LoVo (cell line): ENCODE measurements at places on chromosomes 7 and 10.

DNA sequence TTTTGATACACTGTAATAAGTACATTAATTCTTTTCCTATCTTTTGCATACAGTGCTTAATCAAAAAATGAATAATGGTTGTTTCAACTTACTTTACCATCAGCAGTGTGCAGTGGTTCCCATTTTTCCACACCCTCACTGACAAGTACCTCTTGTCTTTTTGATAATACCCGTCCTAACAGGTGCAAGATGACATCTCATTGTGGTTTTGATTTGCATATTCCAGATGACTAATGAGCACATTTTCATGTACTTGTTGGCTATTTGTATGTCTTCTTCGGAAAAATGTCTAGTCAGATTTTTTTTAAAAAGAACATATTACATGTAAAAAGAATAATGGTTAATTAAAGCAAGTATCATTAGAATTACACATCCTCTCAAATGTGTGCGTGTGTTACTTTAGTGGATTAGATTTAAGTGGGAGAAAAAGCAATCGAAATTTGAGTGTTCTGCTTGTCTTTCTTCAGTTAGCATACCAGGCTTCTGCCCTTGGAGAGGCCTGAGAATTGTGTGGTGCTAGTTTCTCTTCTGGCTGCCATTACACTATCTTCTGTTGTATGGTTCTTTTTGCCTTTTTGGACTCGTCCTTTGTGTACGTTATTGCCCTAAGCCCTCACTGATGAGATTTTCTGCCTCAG lies 291.2 kb downstream of the AUTS2 start:
- DNase-seq: no peak

- DNase-seq: no peak
These were observed 83.1 kb downstream of the FAS start for GRCh38 chr10:89073719-89074118.

DNA sequence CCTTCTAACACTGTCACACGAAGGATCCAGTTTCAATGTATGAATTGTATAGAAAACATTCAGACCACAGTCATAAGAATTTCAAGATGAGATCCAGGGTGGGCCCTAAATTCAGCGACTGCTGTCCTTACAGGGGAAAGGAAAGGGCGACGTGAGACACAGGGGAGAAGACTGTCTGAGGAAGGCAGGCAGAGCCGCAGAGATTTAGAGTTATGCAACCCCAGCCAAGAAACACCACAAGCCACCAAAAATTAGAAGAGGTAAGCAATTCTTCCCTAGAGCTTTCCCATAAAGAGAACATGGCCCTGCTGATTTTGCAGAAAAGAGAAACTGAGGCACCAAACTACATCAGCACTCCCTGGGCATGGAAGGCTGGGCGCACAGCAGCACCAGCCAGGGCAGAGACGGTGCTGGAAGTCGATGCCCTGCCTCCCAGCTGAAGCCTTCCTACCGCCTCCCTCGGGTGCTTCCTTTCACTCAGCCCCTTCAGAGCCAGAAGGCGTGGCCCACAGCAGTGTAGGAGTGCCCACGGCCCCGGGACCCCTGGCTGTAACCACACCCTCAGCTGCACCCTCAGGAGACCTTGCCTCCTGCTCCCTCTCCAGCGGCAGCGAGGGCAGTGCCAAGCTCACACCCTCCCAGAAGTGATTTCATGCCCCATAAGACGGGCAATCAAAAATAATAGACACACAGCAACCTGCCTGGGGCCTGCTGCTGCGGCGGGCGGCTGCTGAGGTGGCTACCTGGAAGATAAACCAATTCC lies 81.0 kb upstream of the LRRC4 start:
- DNase-seq: no peak

DNA sequence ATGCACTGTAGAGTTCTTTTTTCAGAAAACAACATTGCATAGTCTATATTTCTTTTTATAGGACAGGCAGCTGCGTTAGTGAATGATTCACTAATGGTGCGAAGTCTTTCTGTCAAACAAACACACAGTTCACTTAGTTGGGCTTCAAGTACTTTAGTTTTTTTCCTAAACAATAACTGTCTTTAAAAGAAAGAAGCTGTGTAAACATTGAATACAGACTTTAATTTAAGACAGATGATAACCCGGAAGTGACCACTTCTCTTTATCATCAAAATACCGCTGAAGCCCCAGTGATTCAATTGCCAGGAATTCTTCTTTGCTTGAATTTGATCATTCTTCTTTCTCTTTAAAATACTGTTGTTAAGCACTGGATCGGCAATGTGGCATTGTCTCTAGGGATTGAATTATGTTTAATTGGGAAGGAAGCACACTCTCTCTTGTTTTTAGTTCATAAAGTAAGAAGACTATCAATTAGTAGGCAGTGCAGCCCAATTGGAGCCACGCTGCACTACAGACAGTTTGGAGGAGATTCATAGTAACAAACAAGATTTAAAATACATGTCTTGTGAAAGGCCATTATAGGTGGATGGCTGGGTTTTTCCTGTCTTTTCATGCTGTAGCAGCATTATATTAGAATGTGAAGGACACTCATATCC lies 30.4 kb downstream of the CNTNAP2 start:
- no peak for DNase-seq

- DNase-seq: no peak
These were observed 3.9 kb downstream of the RAB11FIP2 start for GRCh38 chr10:118042827-118043242.

- DNase-seq: no peak
These were observed 58.3 kb downstream of the CDCA7L start for GRCh38 chr7:21887353-21887752.

DNA sequence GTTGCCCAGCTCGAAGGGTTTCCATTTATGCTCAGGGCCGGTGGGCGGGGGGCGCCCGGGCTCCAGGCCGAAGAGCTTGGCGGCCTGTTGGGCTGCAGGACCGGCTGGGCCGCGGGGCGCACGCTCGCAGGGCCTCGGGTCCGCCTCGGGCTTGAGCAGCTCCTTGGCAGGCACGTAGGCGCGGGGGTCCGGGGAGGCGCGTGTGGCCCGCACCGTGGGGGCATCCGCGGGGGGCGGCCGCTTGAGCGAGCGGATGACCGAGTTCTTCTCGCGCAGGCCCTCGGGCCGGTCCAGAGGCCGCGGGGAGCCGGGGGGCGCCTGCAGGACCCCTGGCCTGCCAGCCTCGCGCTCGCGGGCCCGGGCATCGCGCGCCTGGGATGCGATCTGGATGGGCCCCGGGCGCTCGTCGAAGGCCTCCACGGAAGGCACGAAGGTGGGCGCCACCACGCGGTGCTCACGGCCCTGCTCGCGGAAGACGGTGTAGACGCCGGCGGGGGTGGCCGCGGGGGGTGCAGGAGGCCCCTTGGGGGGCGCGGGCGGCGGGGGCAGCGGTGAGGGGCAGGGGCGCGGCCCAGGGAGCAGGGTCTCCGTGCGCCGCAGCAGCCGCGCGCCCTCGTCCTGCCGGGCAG lies 35.2 kb downstream of the TNRC18 start:
- no peak for DNase-seq

- DNase-seq: no peak
These were observed 95.7 kb downstream of the PLXNA4 start for GRCh38 chr7:132480534-132480933.

DNA sequence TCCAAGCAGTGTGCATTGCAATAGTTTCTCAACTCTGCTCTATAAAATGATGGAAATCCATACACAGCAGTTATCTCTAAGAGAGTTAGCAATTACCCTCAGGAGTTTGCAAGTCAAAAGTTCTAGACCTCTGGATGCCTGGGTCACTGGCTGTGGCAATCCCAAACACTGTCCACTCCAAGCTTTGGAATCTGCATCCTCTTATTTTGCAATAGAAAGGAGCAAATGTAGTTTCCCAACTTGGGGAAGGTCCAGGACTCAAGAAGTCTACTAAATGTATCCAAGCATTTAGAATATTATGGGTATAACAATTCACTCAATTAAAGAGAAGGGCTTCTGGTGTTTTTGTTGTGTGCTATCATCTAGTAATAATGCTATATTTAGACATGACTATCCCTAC lies 131.3 kb upstream of the NRP1 start:
- DNase-seq: no peak
